ENCODE measurements at places on chromosomes 2 and 18. TPM values are rescaled to one million over a fixed set of nuclear protein-coding genes. Genes with fewer than 3 reads are reported as not detected.

DNA sequence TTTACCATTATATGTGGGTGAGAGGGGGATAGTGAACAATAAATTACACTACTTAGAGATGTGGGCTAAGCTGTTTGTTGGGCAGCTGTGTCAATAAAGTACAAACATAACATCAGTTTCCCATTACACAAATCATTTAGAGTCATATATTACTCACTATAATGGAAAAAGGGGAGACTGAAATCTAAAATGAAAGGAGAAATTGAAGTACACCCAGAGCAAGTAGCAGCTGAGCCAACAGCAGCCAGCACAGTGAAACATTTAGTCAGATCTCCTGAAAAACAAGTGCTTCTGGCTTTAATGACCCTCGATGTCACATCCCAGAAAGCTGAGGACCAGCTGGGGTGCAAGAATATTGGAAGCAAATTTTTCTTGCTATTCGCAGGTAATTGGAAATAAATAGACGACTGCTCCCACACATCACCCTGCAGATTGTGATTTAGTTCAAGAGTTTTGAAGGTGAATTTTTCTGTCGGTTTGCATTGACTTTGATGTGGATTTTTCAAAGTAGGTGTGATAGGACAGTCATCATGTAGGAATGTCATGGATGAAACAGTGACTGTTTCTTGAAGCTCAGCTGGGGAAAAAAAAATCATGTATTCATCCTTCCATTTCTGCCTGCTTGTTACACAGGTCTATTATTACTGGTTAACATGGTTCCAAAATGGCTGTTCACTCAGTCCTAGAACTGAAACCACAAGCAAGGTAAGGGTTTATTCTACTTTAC lies 1607.3 kb upstream of the CELF4 start:
- H3K4me1 ChIP-seq: no peaks in the 10 kb centered on the region
- no peaks in the 10 kb centered on the region for H3K36me3 ChIP-seq
- no peaks in the 10 kb centered on the region for H3K27me3 ChIP-seq
- H3K4me3 ChIP-seq: no peak overlapping the region

GRCh38 chr2:135885709-135886108 lies 9.5 kb upstream of the MCM6 start:
- H3K36me3 ChIP-seq: no peaks in the 10 kb centered on the region
- no peak overlapping the region for H3K27ac ChIP-seq
- H3K4me1 ChIP-seq: no peaks in the 10 kb centered on the region
- DNase-seq: no peak
- no peaks in the 10 kb centered on the region for H3K27me3 ChIP-seq
- H3K4me3 ChIP-seq: no peak overlapping the region

GRCh38 chr18:30568333-30568732 lies 474.2 kb downstream of the DSC3 start:
- no peaks in the 10 kb centered on the region for H3K36me3 ChIP-seq
- no peak for DNase-seq
- H3K27me3 ChIP-seq: no peaks in the 10 kb centered on the region

GRCh38 chr2:60552078-60552850 lies 1.2 kb downstream of the BCL11A start:
- H3K36me3 ChIP-seq: no peaks in the 10 kb centered on the region
- no peak for DNase-seq
- H3K4me1 ChIP-seq: no peaks in the 10 kb centered on the region
- H3K27me3 ChIP-seq: no peaks in the 10 kb centered on the region
- no peak overlapping the region for H3K27ac ChIP-seq

DNA sequence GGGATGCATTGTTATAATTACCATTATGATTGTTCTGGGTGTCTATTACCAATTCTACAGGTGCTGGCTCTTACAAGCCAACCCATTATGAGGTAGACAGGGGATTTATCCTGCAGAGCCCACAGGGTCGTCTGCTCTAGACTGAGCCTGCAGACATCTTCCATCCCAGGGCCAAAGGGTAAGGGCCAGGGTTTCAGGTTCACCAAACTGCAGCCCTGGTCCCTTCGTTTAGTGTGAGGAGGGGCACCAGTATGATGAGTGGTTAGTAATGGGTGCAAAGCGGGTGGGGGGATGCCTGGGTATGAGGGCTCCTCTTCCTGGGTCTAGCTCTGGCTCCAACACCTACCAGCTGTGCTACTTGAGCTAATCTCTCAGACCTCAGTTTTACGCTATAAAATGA lies 1.2 kb upstream of the ARID5A start:
- H3K36me3 ChIP-seq: no peaks in the 10 kb centered on the region
- H3K4me1 ChIP-seq: peaks cover 4% of the 10 kb centered on the region
- H3K27ac ChIP-seq: no peak overlapping the region
- no peaks in the 10 kb centered on the region for H3K27me3 ChIP-seq
- peak; percentile 32 for DNase-seq
- H3K4me3 ChIP-seq: no peak overlapping the region

Gene CABYR
- 5.5 TPM for total RNA-seq

Gene POTEI
- 0.26 TPM for total RNA-seq

Gene LIMS2
- 248 TPM for total RNA-seq
